ENCODE measurements at places on chromosomes 6 and 20.

DNA sequence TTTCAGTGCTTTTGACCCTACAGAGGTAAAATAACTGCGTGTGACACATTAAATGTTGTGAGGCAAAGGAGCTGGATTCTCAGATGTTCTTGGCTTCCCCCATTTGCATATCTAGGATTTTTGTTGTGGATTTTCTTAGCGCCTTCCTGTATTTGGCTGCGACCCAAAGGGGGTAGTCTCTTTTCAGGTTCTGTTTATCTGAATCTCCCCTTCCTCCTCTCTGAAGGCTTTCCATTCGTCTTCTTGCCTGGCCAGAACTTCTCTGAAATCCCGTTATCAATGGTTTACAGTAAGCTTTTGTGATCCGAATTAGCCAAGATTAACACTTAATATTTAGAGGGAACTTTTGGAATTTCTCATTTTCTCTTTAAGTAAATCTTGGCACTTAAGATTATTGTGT, 60.8 kb downstream of the ADGRB3 start:
- H3K36me3 ChIP-seq = no peaks in the 10 kb centered on the region
- no peak for DNase-seq
- H3K4me3 ChIP-seq = no peak overlapping the region

- H3K36me3 ChIP-seq = no peaks in the 10 kb centered on the region
- H3K27ac ChIP-seq = no peak overlapping the region
- H3K4me1 ChIP-seq = peaks cover 27% of the 10 kb centered on the region
- peaks cover 15% of the 10 kb centered on the region for H3K27me3 ChIP-seq
- no peak for DNase-seq
These were observed 5.6 kb downstream of the DUSP15 start for GRCh38 chr20:31864521-31865400.

GRCh38 chr20:60056407-60057122, 98.3 kb downstream of the CDH26 start:
- no peak overlapping the region for H3K27ac ChIP-seq
- no peaks in the 10 kb centered on the region for H3K36me3 ChIP-seq
- DNase-seq = no peak
- H3K4me3 ChIP-seq = peak overlapping the region; percentile 16
- peaks cover 23% of the 10 kb centered on the region for H3K27me3 ChIP-seq

DNA sequence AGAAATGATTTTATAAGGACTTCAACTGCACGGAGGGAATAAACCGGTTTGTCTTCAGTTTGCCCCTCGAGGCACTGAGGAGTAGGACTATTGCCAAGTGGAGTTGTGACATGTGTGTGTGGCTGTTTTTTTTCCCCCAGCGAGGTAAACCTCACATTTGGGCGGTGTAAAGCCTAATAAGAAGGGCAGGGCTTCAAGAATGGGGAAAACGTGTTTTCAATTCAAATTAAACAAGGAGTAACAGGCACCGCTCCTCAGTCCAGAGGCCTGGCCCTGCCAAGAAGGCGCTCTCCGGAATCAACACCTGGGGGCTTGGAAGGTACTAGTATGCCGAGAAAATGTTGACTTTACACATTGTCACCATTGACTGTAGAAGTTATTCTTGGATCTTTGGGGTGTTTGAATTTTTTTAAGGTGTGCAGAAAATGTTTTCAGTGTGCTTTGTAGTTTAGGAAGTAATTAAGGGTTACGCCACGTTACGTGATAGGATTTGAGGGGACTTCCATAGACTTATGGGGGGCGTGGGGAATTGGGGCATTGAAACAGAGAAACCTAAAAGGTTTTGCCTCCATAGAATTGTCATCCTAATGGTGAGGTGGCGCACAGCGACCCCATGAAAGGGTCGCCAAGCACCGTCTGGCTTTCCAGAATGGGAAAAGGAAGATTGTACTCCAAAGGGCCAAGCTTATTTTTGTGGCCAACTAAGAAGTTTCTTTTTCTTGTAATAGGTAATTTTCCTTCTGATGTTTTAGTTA, 791 bp downstream of the ADGRG6 start:
- peak overlapping the region; percentile 60 for H3K4me3 ChIP-seq
- DNase-seq = peak; percentile 77
- H3K27ac ChIP-seq = peak overlapping the region; percentile 84
- H3K4me1 ChIP-seq = peaks cover 11% of the 10 kb centered on the region

DNA sequence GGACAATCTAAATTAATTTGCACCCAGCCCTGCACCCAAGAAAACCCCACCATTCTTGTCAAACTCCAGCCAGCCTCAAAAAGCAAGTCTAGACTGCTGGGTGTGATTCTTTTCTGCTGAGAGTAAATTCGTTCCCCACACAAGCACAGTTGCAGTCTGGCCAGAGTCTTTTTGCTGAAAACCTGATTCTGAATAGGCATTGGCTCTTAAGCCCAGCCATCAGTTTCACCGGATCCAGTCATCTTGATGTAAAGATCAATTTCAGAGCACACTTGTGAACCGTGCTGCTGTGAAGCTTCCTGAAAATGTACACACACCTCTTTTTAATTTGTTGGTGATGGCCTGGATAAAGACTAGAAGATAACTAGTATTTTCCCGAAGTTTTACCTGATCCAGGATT, 159.4 kb upstream of the GGTLC1 start:
- H3K4me1 ChIP-seq = no peaks in the 10 kb centered on the region
- no peaks in the 10 kb centered on the region for H3K27me3 ChIP-seq
- no peak overlapping the region for H3K27ac ChIP-seq
- DNase-seq = no peak
- no peaks in the 10 kb centered on the region for H3K36me3 ChIP-seq

GRCh38 chr20:6702144-6702543, 65.3 kb upstream of the BMP2 start:
- H3K27me3 ChIP-seq = no peaks in the 10 kb centered on the region
- no peak overlapping the region for H3K27ac ChIP-seq
- H3K4me1 ChIP-seq = peaks cover 45% of the 10 kb centered on the region
- no peaks in the 10 kb centered on the region for H3K36me3 ChIP-seq
- H3K4me3 ChIP-seq = no peak overlapping the region

GRCh38 chr6:97009781-97010492, 85.4 kb downstream of the KLHL32 start:
- no peak overlapping the region for H3K27ac ChIP-seq
- no peaks in the 10 kb centered on the region for H3K4me1 ChIP-seq
- no peak for DNase-seq
- H3K4me3 ChIP-seq = no peak overlapping the region
- no peaks in the 10 kb centered on the region for H3K27me3 ChIP-seq

DNA sequence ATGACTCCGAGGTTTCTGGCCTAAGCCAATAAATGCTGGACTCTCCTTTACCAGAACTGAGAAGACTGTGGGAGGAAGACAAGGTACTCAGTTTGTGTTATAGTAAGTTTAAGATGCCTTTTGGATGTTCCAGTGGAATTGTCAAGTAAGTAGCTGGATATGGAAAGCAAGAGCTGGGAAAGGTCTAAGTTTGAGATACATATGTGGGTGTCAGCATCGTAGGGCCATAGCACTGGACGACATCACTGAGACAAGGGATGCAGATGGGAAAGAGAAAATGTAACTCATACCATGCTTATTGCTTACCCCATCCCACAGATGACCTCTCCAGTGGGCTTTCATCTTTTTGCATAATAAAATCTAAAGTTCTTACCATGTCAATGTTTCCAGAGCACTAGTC, 45.5 kb upstream of the ZNF217 start:
- H3K27me3 ChIP-seq = no peaks in the 10 kb centered on the region
- DNase-seq = no peak
- H3K4me3 ChIP-seq = no peak overlapping the region
- no peak overlapping the region for H3K27ac ChIP-seq
- H3K36me3 ChIP-seq = no peaks in the 10 kb centered on the region

DNA sequence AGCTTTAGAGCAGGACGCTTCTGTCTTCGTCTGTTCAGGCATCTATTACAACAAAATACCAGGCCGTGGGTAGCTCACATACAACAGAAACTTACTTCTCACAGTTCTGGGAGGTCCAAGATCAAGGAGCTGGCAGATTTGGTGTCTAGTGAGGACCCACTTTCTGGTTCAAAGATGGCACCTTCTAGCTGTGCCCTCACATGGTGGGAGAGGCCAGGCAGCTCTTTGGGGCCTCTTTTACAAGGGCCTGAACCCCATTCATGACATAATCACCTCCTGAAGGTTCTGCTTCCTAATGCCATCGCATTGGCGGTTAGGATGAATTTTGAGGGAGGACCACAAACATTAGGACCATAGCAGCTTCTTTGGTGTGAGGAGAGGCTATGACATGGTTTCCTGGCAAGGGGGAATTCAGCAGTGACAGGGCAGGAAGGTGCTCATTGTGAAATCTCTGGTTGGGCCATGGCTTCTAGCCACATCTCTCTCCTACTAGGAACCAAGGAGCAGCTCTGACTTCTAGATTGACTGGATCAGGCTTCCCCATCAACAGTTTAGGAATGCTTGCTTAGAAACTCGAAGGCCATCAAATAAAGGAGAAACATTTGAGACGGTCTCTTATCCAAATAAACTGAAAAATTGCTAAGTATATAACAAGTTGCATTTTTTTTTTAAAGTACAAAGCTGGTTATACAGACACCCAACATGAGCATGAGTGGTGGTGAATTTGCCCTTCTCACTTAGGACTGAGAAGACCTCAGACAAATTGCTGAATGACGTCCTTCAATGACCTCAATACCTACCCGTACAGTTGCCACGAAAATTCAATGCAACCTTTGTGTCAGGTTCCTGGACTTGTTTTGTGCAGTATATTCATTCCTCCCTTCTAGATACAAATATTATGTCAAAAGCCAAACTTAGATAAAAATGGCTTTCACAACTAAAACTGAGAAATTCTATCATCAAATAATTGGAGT, 140.7 kb downstream of the ZDHHC14 start:
- H3K27ac ChIP-seq = no peak overlapping the region
- H3K4me1 ChIP-seq = no peaks in the 10 kb centered on the region
- H3K36me3 ChIP-seq = no peaks in the 10 kb centered on the region
- no peaks in the 10 kb centered on the region for H3K27me3 ChIP-seq
- H3K4me3 ChIP-seq = no peak overlapping the region

Measured in left lung (tissue), 14 donors.